ENCODE measurements at places on chromosomes 5 and 9.

DNA sequence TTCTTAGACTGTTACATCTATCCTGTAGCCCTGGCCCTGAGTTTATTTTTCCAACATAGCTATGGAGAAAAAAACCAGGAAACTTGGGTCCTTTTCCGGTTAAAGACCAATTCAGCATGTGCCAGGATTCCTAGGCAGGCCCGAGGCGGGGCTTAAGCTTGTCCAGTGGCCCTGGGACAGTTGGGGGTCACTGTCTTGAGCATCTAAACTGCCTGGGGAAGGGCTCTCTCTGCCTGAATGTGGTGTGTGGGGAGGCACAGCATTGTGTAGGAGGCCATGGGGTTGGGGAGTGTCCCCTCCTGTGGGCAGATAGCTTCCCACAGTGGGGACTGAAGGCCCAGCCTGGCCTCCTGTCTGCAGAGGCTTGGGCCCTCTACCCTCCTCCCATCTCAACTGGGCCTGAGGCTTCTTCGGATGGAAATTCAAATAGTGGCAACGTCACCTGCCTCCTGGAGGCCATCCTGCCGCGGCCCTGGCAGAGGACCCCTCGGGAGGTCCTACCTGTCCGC is 88.8 kb downstream of the PHF2 start:
- DNase-seq: no peak

DNA sequence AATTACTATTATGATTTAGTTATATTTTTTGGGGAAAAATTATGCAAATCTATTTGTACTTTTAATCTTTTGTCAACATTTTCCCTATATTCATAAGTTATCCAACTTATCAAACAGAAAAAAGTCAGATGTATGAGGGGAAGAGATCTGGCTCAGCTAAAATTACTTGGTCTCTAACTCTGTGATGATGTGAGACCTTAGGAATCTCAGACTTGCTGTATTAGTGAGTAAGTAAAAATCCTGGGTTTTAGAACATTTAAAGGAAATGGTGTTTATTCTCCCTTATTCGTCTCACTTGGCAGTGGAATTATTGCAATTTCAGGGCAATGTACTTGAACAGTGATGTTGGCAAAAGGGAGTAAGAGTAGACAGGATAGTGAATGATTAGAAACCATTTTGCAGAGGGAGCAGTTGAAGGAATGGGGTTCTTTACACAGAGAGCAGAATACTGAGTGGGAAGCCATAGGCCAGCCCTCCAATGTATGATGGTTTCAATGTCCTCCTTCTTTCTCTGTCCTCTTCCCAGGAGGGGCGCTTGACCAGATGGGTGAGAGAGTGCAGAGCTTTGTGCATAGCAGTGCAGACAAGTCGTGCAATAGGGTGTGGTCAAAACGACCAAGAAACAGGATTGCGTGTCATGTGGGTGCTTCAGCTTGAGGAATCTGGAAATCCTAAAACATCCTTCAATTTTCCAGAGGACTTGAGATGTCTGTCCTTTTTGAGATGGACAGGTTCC is 91.7 kb downstream of the TENT4A start:
- no peak for DNase-seq

DNA sequence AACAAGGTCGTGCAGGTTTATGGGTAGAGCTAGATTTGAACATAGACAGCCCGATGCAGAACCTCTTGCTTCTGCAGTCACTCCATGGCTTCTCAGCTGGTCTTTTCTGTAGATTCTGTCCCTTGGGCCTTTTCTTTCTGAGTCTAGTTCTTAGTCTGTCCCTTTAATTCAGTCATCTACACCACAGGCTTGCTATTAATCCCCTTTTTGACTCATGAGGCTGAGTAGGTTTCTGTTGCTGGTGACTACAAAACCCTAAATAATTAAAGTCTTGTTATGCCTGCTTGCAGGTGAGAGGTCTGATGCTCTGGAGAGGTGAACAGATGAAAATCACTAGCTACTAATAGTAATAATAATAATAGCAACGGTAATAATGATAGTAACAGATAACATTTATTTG is 19.3 kb upstream of the STRBP start:
- no peak for DNase-seq

GRCh38 chr5:171906703-171907590 is 99.5 kb downstream of the FBXW11 start:
- no peak for DNase-seq

GRCh38 chr5:17305017-17305416 is 87.6 kb downstream of the BASP1 start:
- DNase-seq: no peak

GRCh38 chr5:150279330-150280020 is 10.1 kb downstream of the CAMK2A start:
- DNase-seq: no peak

GRCh38 chr5:36606036-36606427 is 374 bp upstream of the SLC1A3 start:
- no peak for DNase-seq

GRCh38 chr9:14967450-14968321 is 57.5 kb upstream of the FREM1 start:
- DNase-seq: no peak

DNA sequence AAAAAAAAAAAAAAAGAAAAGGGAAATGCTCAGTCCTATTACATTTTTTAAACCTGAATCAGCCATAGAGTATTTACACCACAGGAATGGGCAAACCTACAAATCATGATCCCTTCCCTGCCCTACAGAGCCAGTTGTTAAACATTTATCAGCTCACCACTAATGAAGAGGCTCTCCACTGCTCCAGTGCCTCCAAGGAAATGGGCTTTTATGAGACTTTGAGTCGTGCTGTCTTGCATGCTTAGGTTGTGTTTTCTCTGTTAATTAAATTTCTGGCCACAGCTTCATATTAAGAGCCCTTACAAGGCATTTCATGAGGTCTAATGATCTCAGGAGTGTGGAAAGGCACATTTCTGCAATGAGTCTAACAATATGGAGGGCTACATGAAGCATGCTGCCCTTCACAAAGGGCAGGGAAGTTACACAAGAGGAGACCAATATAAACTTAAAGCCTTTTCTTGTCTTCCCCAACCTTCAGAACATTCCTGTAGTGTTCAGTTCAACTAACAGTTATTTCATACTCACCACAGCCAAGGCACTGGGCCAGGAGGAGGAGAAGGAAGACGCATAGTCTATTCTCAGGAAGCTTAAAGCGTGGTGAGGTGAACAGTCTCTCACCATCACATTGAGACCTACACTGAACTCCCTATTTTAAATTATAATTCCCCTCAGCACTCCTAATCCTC is 140.1 kb upstream of the ABCA1 start:
- DNase-seq: no peak

DNA sequence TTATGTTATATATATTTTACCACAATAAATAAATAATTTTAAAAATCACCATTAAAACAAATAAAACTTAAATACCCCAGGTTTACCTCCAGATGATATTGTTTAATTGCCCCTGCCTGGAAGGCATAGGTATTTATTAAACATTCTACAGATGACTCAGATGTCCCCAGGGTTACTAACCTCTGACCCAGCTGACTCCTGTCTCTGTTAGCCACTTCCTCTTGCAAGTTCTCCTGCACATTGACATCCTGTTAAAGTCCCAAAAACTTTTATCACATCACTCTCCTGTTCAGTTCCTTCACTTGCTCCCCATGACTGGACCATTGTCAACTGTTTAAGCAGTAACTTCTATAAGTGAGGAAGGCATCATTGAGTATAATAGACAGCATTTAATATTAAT is 37.0 kb upstream of the RAB3C start:
- no peak for DNase-seq

DNA sequence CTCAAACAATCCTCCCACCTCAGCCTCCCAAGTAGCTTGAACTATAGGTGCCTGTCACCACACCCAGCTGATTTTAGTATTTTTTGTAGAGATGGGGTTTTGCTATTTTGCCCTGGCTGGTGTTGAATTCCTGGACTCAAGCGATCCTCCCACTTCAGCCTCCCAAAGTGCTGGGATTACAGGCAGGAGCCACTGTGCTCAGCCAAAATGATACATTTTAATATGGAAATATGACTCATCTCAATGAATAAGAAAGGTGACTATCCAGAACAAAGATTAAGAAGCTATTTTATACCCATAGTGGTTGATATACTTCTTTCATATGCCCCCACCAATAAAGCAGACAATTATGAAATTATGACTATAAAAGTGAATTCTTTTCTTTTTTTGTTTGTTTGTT is 166.2 kb downstream of the NFIB start:
- no peak for DNase-seq

DNA sequence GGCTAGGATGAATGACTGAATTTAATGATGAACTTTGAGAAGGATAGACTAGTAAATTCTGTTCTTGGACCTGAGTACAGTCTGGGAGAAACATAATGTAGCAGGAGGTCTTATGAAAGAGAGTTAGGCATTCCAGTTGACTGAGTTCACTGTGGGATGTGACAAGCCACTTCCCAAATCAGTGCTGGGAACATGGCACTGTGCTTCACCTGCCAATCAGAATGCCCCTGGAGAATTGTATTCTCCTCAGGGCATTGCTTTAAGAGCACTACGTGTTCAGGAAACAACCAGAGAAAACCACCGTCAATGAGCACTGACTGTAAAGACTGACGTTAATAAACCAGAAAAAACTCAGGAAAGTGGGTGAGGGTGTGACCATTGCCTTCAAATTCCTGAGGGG is 1.2 kb downstream of the CCDC107 start:
- no peak for DNase-seq

DNA sequence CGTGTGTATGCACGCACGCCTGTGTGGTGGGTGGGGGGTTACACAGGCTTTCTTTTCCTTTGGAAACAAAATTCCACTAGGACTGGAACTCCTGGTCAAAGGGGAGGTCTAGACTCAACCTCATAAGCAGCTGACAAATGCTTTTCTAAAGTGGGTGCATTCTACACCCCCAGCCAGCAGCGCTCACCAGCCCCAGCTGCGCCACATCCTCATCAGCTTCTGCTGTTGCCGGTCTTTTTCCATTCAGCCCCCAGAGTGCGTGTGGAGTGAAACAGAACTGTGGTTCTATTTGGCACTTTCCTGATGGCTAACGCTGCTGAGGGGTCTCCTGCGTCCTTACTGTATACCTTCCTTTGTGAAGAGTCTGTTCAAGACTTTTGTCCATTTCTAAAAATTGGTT is 77.6 kb upstream of the SARDH start:
- no peak for DNase-seq

DNA sequence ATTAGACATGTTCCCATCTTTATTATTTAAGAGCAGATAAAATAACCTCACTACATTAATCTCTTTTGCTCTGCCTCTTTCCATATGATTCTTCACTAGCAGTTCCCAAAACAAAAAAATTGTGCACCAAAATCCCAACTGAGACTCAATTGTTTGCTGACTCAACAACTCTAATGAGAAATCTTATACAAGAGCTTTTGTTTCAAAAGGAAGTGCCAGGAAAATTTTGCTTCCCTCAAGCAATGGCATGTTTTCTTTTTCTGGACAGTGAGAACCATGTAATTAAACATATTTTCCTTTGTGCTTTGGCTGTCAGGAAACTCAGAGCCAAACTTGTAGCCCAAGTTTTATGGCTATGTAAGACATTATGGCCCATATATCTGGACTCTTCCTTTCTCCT is 62.0 kb downstream of the TMC1 start:
- DNase-seq: no peak

- DNase-seq: no peak
Measured at GRCh38 chr5:126920291-126920690, 110.1 kb downstream of the MARCHF3 start.

- no peak for DNase-seq
Measured at GRCh38 chr5:126366199-126366560, 57.0 kb upstream of the GRAMD2B start.

- DNase-seq: no peak
Measured at GRCh38 chr9:97737429-97737828, 40.3 kb upstream of the XPA start.

- no peak for DNase-seq
Measured at GRCh38 chr5:157574456-157575380, 857 bp downstream of the ADAM19 start.
